Stomach (tissue), 19 donors: ENCODE measurements at places on chromosomes 1 and 21.

DNA sequence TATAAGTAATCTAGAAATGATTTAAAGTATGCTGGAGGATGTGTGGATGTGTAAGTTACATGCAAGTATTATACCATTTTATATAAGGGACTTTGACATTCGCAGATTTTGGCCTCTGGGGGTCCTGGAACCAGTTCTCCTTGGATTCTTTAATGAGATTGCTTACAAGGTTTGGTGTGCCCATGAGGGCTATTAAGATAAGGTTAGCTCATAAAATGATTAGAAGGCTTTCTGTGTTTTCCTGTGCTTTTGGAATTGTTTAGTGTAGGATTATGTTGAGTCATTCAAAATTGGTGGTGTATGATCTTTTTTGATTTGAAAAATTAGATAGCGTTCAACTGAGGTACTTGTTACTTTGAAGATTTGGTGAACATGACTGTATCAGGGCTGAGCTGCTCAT lies 5.6 kb downstream of the USP25 start:
- no peak for DNase-seq

DNA sequence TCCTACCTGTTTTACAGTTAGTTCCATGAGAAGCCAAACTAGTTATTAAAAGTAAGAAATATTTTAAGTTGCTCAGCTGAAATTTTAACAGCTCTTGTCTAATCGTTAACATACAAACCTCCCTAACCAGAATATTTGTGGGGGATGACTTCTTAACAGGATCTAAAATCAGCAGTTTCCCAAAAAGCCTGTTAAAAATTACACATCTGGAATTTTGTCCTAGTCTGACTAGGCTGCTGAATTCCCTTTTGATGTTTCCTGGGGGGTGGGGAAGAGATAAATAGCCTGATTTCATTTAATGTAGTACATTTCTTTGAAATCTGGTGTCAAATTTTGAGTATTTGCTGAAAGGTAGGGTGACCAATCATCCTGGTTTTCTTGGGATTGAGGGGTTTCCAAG lies 78.8 kb upstream of the ARHGAP29 start:
- no peak for DNase-seq

DNA sequence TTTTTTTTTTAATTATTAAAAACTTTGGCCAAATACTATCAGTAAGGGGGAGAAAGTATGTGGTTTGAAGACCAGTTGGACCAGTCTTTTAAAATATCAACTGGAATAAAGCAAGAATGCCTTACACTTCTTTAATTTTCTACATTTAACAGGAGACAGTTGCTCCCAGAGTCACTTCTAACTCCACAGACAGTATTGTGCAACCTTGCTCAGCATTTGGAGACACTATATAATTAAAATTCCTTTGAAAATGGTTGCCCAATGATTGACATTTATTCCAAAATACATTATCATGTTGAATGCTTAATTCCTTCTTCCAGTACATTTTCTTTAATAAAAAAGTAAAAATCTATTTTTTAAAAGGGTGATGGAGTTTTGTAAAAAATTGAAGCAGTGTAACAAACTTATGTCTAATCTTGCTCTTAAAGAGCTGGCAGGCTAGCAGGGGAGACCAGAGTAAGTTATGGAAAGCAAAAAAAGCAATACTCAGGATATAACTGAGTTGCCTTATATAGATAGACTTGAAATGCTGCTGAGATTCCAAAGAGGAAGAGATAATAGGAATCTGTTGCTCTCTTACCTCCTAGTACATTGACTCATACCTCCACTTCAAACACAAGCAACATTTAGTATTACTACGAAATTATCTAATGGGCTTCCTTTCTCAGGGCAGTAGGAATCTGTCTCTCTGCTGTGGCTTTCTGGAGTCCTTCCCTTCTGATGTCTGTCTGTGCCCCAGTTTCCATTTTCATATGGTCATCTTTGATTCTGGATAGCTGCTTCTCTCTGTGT lies 69.7 kb upstream of the RGL1 start:
- no peak for DNase-seq

GRCh38 chr1:201895913-201896807 lies 7.5 kb downstream of the SHISA4 start:
- peak; percentile 96 for DNase-seq

DNA sequence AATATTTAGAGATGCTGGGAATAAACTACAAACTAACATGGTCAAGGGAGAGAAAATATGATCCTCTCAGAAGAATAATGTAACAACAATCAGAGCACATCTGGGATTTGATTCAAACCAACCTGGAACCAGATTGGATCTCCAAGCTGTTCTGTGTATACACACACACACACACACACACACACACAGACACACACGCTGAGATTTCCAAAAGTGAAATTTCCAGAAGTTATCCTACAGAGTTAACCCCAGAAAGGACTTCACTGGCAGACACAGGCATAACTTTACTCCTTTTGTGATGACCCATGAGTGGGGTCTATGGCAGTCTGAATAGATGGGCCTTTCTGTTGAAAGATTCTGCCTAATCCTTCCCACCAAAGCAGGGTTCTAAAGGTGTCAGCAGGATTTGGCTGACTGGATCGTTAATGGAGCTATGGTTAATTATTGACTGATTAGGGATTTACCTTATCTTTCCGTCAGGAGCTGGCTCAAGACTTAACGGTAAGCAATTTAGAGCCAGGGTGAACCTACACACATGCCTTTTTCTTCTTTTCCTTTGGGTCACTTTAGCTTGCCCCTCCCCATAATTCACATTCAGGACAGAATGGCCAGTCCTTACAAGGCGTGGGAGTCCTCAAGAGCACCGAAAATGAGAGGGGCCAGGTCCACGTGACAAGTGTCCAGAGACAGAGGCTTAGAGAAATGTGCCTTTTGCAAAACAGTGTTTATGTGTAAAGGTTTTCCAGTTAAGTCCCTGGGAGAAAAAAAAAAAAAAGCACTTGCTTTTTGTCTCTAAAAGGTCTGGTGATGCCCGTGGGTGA lies 10.9 kb upstream of the PROX1 start:
- peak; percentile 23 for DNase-seq

GRCh38 chr1:232635778-232636356 lies 5.9 kb upstream of the SIPA1L2 start:
- DNase-seq: peak; percentile 77

GRCh38 chr1:167904652-167905130 lies 9.2 kb downstream of the ADCY10 start:
- no peak for DNase-seq

GRCh38 chr21:41713495-41714281 lies 53.2 kb downstream of the RIPK4 start:
- no peak for DNase-seq

- DNase-seq: no peak
Observed at GRCh38 chr1:21842606-21843162, 30.6 kb downstream of the LDLRAD2 start.

DNA sequence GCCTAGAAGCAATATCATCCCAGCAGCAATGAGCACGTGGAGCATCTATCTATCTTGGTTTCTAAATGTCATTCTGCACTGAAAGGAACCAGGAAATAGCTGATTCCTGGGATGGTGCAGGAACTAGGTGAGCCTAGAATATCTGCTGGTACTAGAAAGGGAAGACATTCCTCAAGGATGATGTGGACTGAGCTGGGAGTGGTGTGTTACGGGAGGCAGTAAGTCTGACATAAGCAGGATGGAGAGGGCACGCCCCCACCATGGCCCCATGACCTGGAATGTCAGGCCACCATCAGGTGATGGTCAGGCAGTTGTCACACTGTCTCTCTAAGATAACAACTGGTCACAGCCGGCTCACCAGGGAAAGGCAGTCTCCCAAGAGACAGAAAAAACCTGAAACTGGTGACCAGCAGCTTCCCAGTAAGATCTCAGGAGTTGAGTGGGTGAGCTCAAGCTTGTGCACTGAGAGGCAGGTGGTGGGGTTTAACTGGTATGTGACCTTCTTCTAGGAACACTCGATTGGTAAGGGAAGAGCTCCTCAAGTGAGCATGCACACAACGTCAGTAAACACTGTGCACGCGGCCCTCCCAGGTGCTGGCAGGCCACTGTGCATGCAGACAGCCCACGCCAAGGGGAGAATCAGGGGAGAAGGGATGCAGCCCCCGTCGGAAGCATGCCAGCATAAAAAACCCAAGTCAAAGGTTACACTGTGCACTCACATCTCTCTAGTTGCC lies 148.7 kb downstream of the ADSS2 start:
- no peak for DNase-seq

GRCh38 chr1:230807029-230807428 lies 59.8 kb downstream of the CAPN9 start:
- DNase-seq: no peak

DNA sequence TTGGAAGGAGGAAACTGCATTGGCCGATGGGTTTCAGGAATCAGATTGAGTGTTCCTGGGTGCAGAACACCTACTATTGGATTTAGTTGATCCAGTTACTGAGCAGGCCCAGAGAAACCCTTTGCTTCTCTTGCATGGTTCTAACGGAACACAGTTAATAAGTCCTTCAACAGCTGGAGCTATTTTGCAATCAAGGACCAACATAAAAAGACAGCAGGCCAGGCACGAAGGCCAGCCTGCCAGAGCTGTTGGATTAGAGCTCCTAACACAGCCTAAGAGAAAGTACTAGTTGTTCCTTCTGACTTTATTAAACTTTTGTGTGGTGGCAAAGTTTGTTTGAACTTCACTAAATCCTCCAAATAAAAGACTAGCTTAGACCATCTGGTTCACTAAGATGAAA lies 148.0 kb upstream of the LMO4 start:
- no peak for DNase-seq

DNA sequence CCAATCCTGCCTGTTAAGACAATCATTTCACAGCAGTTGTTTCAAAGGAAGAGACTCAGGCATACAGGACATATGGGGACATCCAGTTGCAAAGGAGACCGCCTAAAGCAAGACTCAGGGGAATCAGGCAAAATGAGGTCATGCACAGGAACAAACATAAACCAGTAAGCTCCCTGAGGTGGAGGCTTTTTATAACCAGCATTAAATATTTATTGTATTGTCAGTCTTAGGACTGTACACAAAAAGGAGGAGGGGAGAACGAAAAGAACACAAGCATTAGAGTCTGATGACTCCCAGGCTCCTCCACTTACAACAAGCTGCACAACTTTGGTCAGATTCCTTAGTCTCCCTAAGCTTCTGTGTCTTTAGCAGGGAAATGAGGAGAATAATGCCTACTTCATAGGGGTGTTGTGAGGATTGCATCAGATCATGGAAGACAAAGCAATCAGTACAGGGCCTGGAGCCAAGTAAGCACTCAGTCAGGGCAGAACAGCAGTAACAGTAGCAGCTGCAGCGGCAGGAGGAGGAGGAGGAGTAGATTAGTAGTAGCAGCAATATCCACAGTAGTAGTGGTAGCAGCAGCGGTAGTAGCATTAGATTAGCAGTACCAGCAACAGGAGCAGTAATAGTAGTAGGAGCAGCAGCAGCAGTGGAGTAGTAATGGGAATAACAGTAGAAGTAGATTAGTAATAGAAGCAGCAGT lies 54.2 kb upstream of the SPATA6 start:
- peak; percentile 79 for DNase-seq

DNA sequence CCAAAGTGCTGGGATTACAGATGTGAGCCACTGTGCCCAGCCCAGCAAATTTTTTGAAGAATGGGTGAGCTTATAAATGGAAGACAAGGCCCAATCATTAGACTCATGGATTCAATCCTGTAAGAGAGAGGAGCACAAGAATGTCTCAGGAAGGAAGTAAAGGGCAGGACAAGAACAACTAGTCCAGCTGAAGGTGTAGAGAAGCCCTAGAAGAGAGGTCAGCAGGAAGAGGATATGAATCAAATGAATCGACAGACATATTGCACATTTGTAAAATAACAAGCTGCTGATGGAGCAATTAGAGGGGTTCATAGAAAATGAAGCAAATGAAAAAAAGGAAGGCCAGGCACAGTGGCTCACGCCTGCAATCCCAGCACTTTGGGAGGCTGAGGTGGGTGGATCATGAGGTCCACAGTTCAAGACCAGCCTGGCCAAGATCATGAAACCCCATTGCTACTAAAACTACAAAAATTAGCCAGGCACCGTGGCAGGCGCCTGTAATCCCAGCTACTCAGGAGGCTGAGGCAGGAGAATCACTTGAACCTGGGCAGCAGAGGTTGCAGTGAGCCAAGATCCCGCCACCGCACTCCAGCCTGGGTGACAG lies 74.9 kb downstream of the MIS18A start:
- DNase-seq: no peak

GRCh38 chr1:93579891-93580290 lies 101.7 kb downstream of the BCAR3 start:
- DNase-seq: peak; percentile 68

GRCh38 chr1:27388337-27389005 lies 4.0 kb upstream of the GPR3 start:
- DNase-seq: peak; percentile 83

DNA sequence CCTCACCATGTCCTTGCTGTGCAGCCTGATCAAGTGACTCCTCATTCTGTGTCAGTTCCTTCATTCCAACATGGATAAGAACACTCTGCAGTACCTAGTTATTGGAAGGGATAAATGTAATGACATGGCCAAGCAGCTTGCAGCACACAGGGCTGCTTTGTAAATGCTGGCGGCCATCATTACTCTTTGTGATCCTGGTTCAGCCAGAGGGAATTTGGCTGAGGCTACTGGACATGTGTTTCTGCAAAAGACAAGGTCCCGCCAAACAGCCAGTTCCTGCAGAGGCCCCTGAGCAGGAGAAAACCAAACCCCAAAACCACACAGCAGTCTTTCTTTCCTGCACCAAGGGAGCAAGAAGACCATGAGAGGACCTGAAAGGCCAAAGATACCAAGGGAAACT lies 495.8 kb downstream of the AJAP1 start:
- peak; percentile 5 for DNase-seq

- DNase-seq: no peak
Observed at GRCh38 chr1:62208970-62209369, 14.3 kb downstream of the L1TD1 start.

DNA sequence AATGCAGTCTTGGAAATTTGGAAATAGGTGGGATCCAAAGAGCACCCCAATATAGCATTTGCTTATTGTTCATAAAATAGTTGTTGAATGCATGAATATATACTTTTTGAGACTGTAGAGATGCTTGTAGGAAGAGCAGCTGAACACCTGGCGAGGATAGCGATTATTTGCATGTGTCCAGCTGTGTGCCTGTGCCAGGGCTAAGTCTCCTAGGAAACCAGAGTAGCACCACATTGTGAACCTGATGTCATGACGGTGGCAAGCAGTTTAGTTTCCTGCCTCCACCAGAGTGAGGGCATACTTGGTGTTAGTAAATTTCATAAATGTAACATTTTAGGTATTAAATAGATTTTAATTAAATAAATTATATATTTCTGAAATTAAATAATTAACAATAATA lies 37.3 kb upstream of the IRF2BP2 start:
- peak; percentile 61 for DNase-seq

- DNase-seq: no peak
Observed at GRCh38 chr1:230400007-230400344, 26.2 kb downstream of the PGBD5 start.
